HS-27A (cell line): ENCODE measurements at places on chromosomes 13 and 19.

GRCh38 chr19:46975925-46976782, 43.5 kb upstream of the NPAS1 start:
- peak; percentile 97 for DNase-seq

- no peak for DNase-seq
These were observed 7.9 kb downstream of the IFNL1 start for GRCh38 chr19:39304185-39304513.

DNA sequence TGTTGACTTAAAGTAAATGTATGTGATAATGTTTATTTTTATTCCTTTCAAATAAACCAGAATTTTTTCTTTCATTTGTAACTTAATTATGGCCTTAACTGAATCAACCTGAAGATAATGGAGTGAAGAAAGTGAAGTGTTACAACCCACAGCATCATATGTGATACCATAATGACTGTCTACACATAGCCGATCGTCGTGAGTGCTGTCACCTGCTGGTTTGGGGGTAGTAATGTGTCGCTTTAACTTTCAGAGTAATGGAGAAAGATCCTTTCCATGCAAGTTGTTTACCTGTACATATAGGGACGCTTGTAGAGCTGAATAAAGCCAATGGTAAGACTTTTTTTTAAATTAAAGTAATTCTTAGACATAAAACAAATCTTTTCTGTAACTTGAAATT, 9.9 kb downstream of the CDC16 start:
- DNase-seq = no peak

DNA sequence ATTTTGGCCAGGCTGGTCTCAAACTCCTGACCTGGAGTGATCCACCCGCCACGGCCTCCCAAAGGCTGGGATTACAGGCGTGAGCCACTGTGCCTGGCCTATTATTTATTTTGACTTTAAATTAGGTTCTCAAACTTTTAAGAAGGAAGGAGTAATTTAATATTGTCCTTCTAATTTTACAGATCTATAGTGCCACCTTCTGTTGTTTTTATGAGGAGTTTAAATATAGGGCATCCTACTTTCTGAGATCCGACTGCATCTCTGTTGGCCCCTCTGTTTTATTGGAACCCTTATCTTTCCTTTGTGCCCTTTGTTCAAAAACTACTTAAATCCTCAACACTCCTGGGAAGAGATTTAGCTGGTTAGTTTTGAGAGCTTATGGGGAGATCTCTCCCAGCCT, 25.4 kb upstream of the ZMYM5 start:
- DNase-seq = no peak

- no peak for DNase-seq
These were observed 110.9 kb downstream of the SACS start for GRCh38 chr13:23322353-23323336.

- DNase-seq = no peak
These were observed 520 bp downstream of the ZNF600 start for GRCh38 chr19:52786078-52786463.

DNA sequence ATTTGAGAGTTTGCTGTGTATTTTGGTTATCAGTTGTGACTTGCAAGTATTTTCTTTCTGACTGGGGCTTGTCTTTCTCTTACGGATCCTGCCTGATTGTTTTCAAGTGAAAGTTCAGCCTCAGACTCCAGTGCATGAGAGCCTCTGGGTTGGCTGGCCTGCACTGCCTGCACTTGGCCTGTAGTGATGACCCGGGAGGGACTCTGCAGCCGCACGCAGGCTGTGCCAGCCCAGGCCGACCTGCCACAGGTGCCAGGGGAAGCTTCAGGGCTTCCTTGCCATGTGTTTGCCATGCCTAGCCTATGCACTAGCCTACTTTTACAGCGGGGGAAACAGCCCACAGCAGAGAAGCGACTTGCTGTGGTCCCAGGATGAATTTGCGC, 77.0 kb downstream of the KDM4B start:
- DNase-seq = no peak

DNA sequence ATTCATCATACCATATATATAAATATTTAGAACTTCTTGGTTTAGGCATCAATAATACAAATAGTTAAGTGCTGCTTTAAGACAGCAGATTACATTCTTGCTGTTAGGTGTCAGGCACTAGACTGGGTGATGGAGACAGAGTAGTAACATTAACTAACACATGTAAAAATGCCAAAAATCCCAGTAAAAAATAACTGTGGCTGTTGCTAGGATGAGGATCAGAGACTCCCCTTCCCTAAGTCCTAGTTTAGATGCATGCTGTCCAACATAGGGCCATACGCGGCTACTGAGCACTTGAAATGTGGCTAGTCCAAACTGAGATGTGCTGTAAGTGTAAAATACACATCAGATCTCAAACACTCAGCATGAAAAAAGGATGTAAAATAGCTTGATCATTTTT, 94.7 kb downstream of the CDADC1 start:
- DNase-seq = no peak

DNA sequence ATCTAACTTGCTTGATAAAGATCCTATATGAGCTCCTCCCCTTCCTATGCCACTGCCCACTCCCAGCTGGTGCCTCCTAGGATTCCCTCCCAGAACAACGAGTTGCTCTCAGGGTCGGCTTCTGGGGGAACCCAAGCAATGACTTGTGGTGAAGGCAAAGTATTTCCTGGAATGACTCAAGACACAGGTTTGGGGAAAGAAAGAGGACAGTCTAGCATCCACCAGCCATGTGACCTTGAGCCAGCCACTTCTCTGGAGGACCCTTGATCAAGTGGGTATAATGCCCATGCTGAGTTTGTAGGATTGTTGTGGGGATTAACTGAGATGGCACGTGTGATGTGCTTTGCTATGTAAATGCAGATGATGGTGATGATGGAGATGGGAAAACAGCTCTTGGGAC, 33.0 kb downstream of the MBD3L2B start:
- DNase-seq = no peak

DNA sequence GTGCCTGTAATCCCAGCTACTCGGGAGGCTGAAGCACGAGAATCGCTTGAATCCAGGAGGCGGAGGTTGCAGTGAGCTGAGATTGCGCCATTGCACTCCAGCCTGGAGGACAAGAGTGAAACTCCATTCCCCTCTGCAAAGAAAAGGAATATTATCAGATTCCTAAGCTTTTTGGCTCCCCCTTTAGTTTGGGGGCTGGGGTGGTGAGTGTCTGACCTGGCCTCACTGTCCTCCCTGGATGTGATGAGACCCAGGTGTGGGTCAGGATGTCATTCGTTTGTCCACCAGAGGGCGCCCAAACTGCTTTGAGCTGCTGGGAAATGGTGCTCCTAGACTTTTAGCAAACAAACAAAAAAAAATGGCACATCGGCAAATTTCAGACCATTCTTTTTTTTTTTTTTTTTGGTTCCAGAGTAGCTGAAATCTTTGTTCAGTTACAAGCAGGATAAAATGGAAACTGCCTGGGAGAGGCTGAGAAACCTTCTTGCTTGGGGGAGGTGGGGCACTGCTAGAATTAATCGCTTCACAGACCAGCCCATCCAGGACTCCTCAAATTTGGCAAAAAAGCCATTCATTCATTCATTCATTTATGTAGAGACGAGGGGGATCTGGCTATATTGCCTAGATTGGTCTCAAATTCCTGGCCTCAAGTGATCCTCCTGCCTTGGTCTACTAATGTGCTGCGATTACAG, 29.4 kb downstream of the SPC24 start:
- DNase-seq = peak; percentile 47

GRCh38 chr19:18697680-18698079, 14.2 kb downstream of the CRTC1 start:
- no peak for DNase-seq

DNA sequence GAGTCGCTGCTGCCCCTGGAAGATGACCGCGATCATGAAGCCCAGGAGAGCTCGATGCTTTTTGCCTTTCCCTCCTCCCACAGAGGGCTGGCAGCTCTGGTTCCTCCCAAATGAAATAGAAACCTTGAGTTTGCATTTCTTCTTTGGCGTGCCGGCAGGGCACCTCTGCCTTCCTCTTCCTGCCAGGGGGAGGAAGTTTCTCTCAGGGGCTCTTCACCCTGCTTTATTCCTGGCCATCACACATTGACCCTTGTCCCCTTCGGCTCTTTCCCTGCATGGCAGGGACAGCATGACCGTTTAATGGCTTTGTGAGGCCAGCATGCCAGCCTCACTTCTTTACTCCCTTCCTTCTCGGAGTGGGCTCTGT, 47.9 kb downstream of the ACTN4 start:
- DNase-seq = no peak

DNA sequence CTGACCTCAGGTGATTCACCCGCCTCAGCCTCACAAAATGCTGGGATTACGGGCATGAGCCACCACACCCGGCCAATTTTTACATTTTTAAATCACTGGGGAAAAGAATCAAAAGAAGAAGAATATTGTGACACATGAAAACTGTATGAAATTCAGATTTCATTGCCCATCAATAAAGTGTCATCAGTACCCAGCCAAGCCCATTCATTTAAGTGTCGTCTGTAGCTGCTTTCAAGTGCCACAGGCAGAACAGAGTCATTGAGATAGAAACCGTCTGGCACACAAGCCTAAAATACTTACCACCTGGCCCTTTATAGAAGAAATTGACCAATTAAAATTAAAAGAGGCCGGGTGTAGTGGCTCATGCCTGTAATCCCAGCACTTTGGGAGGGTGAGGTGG, 15.3 kb downstream of the COLGALT1 start:
- no peak for DNase-seq

DNA sequence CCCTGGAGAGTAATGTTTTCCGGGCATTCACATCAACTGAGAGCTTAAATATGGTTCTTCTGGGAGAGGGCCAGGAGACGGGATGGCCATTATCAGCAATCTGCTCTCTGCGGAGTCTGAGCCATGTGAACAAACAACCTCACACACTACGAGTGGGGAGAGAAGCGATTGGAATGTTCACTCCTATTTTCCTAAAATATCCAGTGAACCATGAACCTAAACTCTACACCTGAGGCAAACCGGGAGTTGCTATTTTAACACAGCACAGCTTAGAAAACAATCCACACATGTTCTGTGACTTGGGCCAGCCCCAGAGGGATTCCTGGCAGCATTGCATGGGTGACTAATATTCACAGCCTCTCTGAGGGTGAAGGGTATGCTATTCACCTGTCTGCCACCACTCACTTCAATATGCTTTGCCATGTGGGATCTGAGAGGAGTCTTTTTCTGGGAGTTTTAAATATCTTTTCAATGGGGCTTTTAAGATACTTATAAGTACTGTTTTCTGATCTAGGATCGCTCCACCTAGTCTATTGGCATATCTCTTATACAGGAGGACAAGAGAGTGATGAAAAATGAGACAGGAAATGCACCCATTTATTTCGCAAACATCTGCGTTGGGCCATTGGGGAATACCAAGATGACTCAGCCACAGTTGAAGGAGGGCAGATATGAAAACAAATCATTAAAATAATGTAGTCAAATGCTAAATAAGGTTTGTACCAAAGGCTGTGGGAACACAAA, 72.6 kb upstream of the SERP2 start:
- DNase-seq = peak; percentile 43

DNA sequence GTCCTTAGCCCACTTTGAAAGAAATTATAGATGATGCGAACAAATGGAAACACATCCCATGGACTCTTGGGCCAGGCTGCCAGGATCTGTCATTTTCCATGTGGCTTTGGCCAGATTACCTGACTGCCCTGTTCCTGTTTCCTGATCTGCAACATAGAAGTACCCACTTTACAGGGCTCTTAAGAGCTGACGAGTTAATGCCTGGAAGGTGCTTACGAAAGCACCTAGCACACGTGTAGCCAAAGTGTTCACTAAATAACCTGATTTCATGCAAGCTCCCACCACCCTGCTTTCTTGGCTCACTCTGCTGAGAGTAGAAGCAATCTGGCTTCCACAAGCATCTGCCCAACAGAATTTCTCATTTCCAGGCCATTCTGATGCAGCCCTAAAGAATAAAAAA, 575.2 kb downstream of the MYO16 start:
- DNase-seq = no peak

GRCh38 chr13:105465251-105465650, 1070.2 kb downstream of the EFNB2 start:
- DNase-seq = no peak

DNA sequence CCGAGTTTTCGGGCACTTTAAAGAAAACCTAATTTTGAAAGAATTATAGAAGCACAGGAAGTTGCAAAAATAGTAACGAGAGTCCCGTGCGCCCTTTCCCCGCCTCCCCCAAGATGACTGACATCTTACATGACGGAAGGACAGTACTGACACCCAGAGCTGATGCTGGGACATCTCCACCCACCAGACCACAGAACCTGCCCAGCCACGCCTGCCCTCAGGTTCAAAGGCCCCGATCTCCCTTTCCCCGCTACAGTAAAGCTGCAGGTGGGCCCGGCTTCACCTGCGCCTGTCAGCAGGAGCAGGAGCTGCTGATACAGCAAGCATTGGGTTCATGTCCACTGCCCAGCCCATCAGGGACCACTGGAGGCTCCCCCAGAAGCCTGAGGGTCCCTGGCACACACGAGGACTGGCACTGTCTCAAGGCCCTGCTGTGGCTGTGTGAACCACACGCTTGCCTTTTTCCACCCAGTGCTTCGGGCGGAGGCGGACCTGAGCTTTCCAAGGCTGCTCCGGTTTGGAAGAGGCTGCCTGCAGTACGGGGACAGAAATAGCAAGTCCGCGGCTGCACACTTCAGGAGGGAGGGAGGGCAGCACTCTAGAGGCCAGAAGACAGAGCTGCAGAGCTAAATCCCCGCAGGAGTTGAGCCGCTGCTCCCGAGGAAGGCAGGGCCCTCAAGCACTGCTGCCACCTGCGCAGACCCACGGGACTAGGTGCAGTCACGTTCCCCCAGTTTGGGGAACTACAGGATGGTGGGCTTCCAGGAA, 8.7 kb downstream of the MAP2K2 start:
- DNase-seq = no peak

- DNase-seq = peak; percentile 30
These were observed 3.1 kb upstream of the CTXN1 start for GRCh38 chr19:7928741-7929701.

GRCh38 chr13:67140006-67140405, 90.1 kb downstream of the PCDH9 start:
- no peak for DNase-seq

GRCh38 chr13:101298517-101298916, 117.8 kb downstream of the NALCN start:
- no peak for DNase-seq

GRCh38 chr13:48660361-48661076, 6.8 kb downstream of the CYSLTR2 start:
- no peak for DNase-seq
